Brain microvascular endothelial cell (primary cell): ENCODE measurements at places on chromosomes 4 and X.

- no peak for DNase-seq
Observed at GRCh38 chrX:118497180-118497818, 1.7 kb downstream of the DOCK11 start.

GRCh38 chr4:67576538-67576937, 18.0 kb downstream of the STAP1 start:
- DNase-seq: no peak

- DNase-seq: no peak
Observed at GRCh38 chr4:87559090-87559837, 30.1 kb upstream of the SPARCL1 start.

GRCh38 chr4:5338531-5338930, 287.3 kb downstream of the STK32B start:
- DNase-seq: no peak

GRCh38 chr4:132299841-132300240, 849.3 kb upstream of the PCDH10 start:
- no peak for DNase-seq
